ENCODE measurements at places on chromosomes 3 and 15.

DNA sequence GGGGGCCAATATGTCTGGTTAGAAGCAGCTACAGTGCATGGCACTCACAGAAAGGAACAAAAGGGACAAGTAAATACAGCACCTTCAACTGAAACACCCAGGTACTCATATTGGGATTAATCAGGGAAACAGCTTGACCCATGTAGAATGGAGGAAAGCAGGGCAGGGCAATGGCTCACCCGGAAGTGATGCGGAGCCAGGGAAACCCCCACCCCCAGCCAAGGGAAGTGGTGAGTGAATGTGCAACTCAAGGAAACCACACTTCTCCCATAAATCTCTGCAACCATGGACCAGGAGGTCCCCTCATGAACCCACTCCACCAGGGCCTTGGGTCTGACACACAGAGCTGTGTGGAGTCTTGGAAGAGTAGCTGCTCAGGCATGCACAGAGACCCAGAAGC lies 117.1 kb downstream of the MTHFS start:
- H3K36me3 ChIP-seq = no peaks in the 10 kb centered on the region
- no peak overlapping the region for H3K27ac ChIP-seq
- H3K27me3 ChIP-seq = no peaks in the 10 kb centered on the region
- no peak for DNase-seq
- no peaks in the 10 kb centered on the region for H3K4me1 ChIP-seq

DNA sequence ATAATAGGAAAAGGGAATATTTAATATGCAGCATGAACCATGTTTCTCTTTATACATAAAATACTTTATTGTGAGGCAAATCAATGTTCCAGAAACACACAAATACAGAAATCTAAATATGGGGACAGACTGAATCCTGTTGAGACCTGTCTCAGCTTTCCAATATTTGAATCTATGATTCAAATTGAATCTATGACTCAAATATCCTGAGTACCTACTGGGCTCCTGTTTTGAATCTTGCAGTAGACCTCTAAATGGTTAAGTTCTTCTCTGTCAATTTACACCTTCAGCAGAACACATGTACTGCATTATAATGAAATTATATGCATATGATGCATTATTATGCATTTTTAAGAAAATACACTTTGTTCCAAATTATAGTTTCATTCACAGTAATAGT lies 143.2 kb upstream of the PLXND1 start:
- H3K4me1 ChIP-seq = no peaks in the 10 kb centered on the region
- no peaks in the 10 kb centered on the region for H3K27me3 ChIP-seq
- no peaks in the 10 kb centered on the region for H3K36me3 ChIP-seq
- no peak overlapping the region for H3K4me3 ChIP-seq

DNA sequence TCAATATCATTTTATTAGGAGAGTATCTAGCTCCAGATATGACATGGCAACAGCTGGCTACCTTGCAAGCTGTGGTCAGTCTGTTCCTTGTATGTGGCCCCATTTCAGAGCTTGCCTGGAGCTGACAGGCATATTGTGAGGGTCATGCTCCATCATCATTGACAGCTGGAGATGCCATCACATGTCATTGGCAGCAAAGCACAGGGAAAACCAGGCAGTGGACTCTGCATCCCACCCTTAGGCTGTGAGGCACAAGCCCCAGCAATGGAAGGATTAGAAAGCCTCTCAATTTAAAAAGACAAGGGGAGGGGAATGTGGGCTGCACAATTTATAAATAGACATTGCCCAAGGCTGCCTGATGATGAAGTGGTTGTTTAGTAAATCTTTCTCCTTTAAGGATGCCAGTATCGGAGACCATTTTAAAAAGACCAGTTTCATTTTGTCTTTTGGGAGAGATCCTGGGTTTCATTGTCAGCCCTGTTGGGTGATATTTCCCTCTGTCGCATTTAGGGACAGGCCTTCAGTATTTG lies 27.9 kb downstream of the LNP1 start:
- DNase-seq = no peak
- H3K27me3 ChIP-seq = no peaks in the 10 kb centered on the region
- peaks cover 7% of the 10 kb centered on the region for H3K4me1 ChIP-seq
- no peak overlapping the region for H3K4me3 ChIP-seq

DNA sequence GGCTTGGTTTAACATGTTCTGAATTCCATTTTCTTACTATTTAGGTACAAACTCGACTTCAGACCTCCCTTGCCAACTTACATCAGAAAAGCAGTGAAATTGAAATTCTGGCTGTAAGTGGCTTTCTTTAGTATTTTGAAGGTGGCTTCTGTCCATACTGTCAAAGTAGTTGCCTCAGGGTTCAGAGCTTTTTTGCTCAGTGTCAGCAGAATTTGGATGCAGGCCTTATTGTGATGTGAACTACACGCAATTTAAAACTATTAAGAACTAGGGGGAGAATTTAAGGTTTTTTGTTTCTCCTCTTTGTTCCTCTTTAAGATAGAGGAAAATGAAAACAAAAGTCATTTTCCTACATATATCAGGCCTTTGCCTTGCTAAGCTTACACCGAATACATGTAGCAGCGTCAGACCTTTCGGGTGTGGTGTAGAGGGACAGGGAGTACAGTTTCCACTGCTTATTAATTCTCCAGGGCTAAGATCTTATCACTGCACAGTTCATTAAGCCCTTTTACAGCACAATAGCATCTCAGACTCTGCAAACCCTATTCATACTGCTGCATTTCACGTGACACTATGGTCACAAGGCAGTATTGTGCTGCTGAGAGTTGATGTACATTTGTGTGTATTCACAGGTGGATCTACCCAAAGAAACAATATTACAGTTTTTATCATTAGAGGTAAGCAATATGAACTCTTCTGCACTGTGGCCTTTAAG lies 6.7 kb downstream of the SRP14 start:
- no peak overlapping the region for H3K27ac ChIP-seq
- no peaks in the 10 kb centered on the region for H3K4me1 ChIP-seq
- peaks cover 93% of the 10 kb centered on the region for H3K36me3 ChIP-seq
- H3K4me3 ChIP-seq = no peak overlapping the region
- no peak for DNase-seq
- H3K27me3 ChIP-seq = no peaks in the 10 kb centered on the region

DNA sequence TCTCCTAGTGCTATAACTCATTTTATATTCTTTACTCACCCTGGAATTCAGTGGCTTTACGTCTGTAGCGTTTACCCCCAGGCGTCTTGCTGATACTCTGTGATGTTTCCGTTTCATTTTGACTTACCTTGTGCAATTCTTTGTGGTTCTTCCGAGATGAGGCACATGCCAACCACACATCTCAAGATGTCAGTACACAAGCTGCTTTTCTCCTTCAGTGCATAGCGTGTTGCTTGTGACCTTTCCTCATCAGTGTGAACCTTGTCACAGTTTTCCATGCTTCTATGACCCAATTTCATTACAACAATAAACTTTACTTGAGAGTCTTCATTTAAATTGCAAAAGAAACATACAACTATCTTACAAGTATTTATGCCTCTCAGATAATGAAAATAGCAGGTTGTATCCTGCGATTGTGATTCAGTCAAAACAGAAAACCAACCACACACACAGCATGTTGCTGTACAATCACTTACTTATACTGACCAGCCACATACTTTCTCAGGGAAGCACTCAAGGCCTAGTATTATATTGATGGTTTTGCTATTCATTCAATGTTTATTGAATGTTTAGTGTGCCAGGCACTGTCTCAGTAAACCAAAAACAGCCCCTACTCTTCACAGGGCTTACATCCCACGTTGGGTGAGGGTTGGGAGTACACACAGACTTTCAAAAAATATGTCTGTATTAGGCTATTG lies 4.6 kb upstream of the TBL1XR1 start:
- no peak for DNase-seq
- peaks cover 4% of the 10 kb centered on the region for H3K4me1 ChIP-seq
- H3K27me3 ChIP-seq = no peaks in the 10 kb centered on the region
- no peak overlapping the region for H3K4me3 ChIP-seq
- H3K36me3 ChIP-seq = no peaks in the 10 kb centered on the region

- no peaks in the 10 kb centered on the region for H3K27me3 ChIP-seq
- peak overlapping the region; percentile 41 for H3K4me3 ChIP-seq
- H3K36me3 ChIP-seq = no peaks in the 10 kb centered on the region
- no peak overlapping the region for H3K27ac ChIP-seq
- H3K4me1 ChIP-seq = peaks cover 8% of the 10 kb centered on the region
Measured at GRCh38 chr3:109432833-109433232, 95.5 kb upstream of the DPPA4 start.

DNA sequence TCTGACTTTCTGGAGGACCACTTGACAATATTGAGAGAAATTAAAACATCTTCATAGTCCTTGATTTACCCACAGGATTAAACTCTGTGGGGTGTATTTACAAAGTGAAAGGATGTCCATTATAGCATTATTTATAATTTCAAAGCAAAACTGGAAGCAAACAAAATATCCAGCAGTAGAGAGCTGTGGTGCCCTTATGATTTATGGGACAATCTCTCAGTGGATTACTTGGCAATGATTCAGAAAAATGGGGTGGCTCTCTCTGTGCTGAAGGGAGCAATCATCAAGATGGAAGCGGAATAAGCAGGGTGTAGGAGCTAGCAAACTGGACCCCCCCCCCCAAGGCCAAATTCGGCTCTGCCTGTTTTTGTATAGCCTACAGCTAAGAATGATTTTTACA lies 9.0 kb downstream of the PPCDC start:
- H3K27ac ChIP-seq = no peak overlapping the region
- no peak overlapping the region for H3K4me3 ChIP-seq
- DNase-seq = no peak

- no peaks in the 10 kb centered on the region for H3K4me1 ChIP-seq
- H3K4me3 ChIP-seq = no peak overlapping the region
- DNase-seq = no peak
- no peaks in the 10 kb centered on the region for H3K27me3 ChIP-seq
Measured at GRCh38 chr3:79461129-79461792, 306.5 kb downstream of the ROBO1 start.

- DNase-seq = no peak
- H3K27me3 ChIP-seq = no peaks in the 10 kb centered on the region
- no peaks in the 10 kb centered on the region for H3K4me1 ChIP-seq
Measured at GRCh38 chr3:121654493-121655385, 6.0 kb downstream of the HCLS1 start.

DNA sequence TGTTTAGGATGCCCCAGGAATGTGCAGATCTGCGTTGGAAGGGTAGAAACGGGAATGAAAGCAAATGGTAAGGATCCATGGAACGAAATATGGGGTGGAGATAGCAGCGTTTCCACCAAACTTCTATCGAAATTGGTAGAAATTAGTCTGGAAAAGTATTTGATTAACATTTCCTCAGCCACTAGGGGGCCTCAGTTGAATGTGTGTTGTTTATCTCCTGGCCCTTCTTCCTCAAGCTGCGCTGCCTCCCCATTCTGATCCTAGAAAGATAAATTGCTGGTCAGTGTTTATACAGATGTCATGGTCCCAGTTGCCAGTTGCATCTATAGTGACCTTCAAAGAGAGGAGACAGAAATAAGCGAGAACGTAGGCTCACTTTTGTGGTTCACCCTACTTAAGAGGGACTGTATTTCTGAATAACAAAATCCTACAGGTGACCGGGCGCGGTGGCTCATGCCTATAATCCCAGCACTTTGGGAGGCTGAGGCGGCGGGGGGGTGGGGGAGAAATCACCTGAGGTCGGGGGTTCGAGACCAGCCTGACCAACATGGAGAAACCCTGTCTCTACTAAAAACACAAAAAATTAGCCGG lies 457.1 kb downstream of the SQOR start:
- peaks cover 7% of the 10 kb centered on the region for H3K27me3 ChIP-seq
- no peaks in the 10 kb centered on the region for H3K4me1 ChIP-seq
- no peak overlapping the region for H3K27ac ChIP-seq
- no peak overlapping the region for H3K4me3 ChIP-seq
- no peaks in the 10 kb centered on the region for H3K36me3 ChIP-seq
- peak; percentile 77 for DNase-seq

GRCh38 chr3:52406231-52406661 lies 38.7 kb downstream of the SEMA3G start:
- H3K27ac ChIP-seq = no peak overlapping the region
- no peaks in the 10 kb centered on the region for H3K27me3 ChIP-seq
- no peak overlapping the region for H3K4me3 ChIP-seq
- H3K4me1 ChIP-seq = no peaks in the 10 kb centered on the region
- H3K36me3 ChIP-seq = peaks cover 73% of the 10 kb centered on the region

DNA sequence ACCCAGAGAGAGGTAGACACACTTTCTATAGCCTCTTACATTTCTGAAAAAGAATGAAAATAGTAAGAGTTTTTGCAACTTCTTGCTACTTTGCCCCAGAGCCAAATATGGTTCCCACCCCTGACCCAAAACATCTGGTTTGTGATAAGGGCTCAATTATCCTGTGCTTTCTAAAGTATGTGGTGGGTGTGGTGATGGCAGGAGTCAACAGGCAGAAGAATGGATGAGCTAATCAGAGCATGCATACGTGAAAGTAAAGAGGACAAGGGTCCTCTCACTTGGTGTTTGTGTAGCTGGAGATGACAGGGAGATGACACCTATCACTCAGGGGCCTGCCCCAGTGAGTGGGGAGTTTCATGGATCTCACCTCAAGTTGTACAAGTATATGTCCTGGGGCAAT lies 19.1 kb downstream of the KBTBD8 start:
- no peak overlapping the region for H3K27ac ChIP-seq
- H3K4me1 ChIP-seq = peaks cover 9% of the 10 kb centered on the region
- H3K36me3 ChIP-seq = no peaks in the 10 kb centered on the region
- no peaks in the 10 kb centered on the region for H3K27me3 ChIP-seq
- DNase-seq = peak; percentile 55

DNA sequence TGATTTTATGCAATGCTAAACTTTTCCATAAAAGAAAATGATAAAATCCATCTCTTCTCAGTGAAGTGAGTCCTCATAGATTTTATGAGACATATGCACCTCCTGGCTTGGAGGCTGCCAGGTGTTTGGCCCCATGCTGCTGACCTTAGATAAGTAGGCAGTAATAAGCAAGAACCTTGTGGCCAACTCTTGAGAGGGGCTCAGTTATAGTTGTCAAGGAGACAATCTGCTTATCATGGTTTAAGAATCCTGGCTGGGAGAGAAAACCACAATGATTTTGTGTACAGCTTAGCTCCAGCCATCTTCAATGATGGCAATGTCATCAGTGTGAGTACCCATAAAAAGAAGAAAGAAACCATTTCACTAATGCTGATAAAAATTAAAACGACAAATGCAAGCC lies 252.1 kb downstream of the CPNE4 start:
- no peak overlapping the region for H3K4me3 ChIP-seq
- H3K27me3 ChIP-seq = no peaks in the 10 kb centered on the region
- H3K36me3 ChIP-seq = no peaks in the 10 kb centered on the region
- DNase-seq = no peak
- no peak overlapping the region for H3K27ac ChIP-seq
- no peaks in the 10 kb centered on the region for H3K4me1 ChIP-seq

GRCh38 chr3:193954752-193955151 lies 181.2 kb upstream of the HES1 start:
- no peak for DNase-seq
- no peaks in the 10 kb centered on the region for H3K4me1 ChIP-seq
- H3K4me3 ChIP-seq = no peak overlapping the region
- no peaks in the 10 kb centered on the region for H3K27me3 ChIP-seq

DNA sequence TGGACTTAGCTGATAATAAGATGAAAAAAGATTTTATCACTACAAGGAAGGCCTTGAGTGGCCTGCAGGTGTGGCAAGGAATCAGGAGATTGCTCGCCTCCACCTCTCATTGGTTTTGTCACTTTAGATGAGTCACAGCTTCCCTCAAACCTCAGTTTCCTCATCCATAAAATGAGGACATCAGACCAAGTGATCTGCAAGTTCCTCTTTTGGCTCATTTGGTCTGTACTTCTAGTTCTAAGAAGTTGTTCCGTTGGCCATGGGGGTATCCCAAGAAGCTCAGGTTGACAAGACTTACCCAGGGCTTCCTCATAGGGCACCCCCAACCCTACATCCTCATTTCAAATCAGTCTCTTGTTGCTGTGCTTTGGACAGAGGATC lies 254.1 kb downstream of the UACA start:
- H3K27me3 ChIP-seq = no peaks in the 10 kb centered on the region
- no peak overlapping the region for H3K27ac ChIP-seq
- DNase-seq = no peak
- no peak overlapping the region for H3K4me3 ChIP-seq

All from endodermal cell (in vitro differentiated cells).